ENCODE measurements at places on chromosomes 6 and 20. TPM values are rescaled to one million over a fixed set of nuclear protein-coding genes. Genes with fewer than 3 reads are reported as not detected.

GRCh38 chr6:14267885-14268660, 150.5 kb downstream of the CD83 start:
- no peak for DNase-seq

DNA sequence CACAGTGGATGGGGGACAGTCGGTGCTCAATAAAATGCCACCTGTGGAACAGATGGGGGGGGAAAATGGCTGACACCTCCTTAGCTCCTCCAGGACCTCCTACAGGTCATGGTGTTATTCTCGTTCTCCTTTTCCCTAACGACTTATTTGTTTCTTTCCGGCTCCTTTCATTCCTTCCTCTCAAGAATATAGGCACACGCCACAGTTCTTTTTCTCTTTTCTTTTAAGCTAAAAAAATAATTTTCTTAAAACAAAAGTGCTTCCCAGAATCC, 1.4 kb upstream of the RNASET2 start:
- no peak for DNase-seq

The NOX3 gene
- not detected for total RNA-seq

GRCh38 chr20:35179292-35180212, 7.7 kb downstream of the PROCR start:
- no peak for DNase-seq

GRCh38 chr20:58719258-58719657, 26.7 kb downstream of the NPEPL1 start:
- DNase-seq: peak; percentile 79

The CUTA gene
- 73.2 TPM for total RNA-seq

GRCh38 chr6:158416883-158417759, 104.9 kb downstream of the TULP4 start:
- no peak for DNase-seq

- peak; percentile 79 for DNase-seq
Observed at GRCh38 chr6:108760126-108761050, 87.8 kb upstream of the ARMC2 start.

GRCh38 chr20:57207251-57207650, 59.2 kb downstream of the BMP7 start:
- DNase-seq: no peak

DNA sequence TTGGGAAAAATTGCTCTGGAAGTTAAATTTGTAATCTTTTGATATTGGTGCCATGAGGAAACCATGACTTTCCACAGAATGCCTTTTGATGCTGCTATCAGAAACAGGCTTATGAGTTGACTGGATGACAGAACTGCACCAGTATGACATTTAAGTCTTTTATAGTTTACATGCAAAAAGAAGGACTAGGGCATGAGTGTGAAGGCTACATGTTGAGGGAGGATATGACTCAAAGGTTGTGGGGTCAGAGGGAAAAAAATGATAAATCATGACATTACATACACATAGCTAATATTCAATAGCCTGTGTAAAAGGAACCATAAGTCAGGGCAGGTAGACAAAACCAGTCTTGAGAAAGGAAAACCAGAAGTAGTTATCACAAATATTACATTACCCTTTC, 182.2 kb downstream of the COL12A1 start:
- DNase-seq: no peak

The BHLHE23 gene
- total RNA-seq: not detected

- DNase-seq: no peak
Observed at GRCh38 chr6:6930223-6930880, 177.4 kb upstream of the RREB1 start.

The RHAG gene
- 2.5 TPM for total RNA-seq
